ENCODE measurements at places on chromosomes 6 and 20. TPM values are rescaled to one million over a fixed set of nuclear protein-coding genes. Genes with fewer than 3 reads are reported as not detected.

DNA sequence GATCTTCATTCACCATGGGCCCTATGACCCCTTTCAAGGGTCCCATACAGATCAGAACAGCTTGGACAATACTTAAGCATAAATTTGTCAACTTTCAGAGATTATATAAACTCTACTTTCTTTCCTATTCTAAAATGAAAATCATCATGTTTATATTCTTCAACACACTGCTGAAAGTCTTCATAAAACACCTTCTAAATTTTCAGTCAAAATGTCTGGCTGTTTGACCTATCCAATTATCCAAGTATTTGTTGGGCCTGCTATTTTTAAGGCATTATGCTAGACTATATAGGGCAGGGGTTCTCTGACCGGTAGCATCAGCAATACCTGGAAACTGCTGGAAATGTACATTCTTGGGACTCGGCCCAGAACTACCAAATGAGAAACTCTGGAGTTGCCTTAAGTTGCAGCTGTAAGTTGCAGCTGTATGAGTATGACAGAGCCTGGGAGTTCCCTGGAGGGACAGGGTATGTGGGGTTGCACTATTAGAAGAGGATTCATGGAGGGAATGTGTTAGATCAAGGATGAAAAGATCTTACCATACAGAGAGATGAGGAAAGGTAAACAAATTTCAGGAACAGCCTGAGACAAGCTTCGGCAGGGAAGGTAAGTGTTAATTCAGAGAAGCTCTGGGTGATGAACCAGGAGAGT, 293.0 kb downstream of the ADGB start:
- no peaks in the 10 kb centered on the region for H3K4me1 ChIP-seq
- H3K27me3 ChIP-seq = no peaks in the 10 kb centered on the region
- H3K36me3 ChIP-seq = no peaks in the 10 kb centered on the region
- DNase-seq = no peak

Gene SMIM29
- total RNA-seq = 14.0 TPM

DNA sequence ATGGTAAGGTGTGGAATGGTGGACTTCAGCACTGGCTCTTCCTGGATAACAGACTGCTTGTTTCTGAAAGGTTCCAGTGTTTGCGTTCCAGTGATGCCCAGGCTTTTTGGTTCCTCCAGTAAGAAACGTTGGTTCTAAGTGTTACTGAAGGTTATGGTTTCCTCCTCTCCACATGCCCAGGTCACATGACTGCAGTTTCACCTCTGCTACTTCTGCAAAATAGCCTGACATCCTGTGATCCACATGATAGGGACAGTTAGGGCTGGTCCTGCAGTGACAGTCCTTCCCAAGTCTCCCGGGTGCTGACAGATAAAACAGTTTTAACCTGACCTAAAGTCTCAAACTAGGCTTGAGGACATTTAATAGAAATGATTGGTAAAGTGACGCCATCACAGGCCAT, 132.2 kb upstream of the CST7 start:
- H3K27ac ChIP-seq = no peak overlapping the region
- no peak overlapping the region for H3K4me3 ChIP-seq
- no peaks in the 10 kb centered on the region for H3K36me3 ChIP-seq

GRCh38 chr20:12371990-12372389, 454.3 kb downstream of the BTBD3 start:
- no peak overlapping the region for H3K4me3 ChIP-seq
- H3K36me3 ChIP-seq = no peaks in the 10 kb centered on the region
- no peaks in the 10 kb centered on the region for H3K4me1 ChIP-seq
- no peaks in the 10 kb centered on the region for H3K27me3 ChIP-seq
- no peak overlapping the region for H3K27ac ChIP-seq
- DNase-seq = no peak

Gene TRAM2
- total RNA-seq = 39.5 TPM

- DNase-seq = no peak
- H3K27ac ChIP-seq = no peak overlapping the region
- H3K4me3 ChIP-seq = no peak overlapping the region
- H3K4me1 ChIP-seq = no peaks in the 10 kb centered on the region
- H3K27me3 ChIP-seq = no peaks in the 10 kb centered on the region
These were observed 2.0 kb upstream of the PACSIN1 start for GRCh38 chr6:34463849-34464248.

DNA sequence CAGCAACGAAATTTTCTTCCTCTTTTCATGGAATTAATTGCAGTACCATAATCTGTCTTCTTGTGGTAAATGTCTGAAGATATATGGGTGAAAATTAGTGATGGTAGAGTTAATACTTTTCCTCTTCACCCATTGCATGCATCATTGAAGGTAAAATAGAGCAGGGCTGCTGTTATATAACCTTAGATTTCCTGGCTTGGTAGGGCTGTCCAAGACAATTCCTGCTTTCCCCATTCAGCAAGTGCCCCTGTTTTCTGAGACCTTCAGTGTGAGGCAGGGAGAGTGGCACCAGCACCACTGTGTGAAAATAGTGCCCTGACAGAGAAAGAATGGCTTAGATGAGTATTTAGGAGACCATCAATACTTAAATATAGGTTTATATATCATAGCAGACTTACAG, 202.0 kb downstream of the ZFAND3 start:
- no peaks in the 10 kb centered on the region for H3K36me3 ChIP-seq
- no peak overlapping the region for H3K27ac ChIP-seq
- no peaks in the 10 kb centered on the region for H3K27me3 ChIP-seq
- DNase-seq = no peak

Gene PRKN
- 17.3 TPM for total RNA-seq

GRCh38 chr20:15143478-15143877, 806.1 kb upstream of the FLRT3 start:
- no peaks in the 10 kb centered on the region for H3K4me1 ChIP-seq
- DNase-seq = no peak
- H3K4me3 ChIP-seq = no peak overlapping the region
- H3K27ac ChIP-seq = no peak overlapping the region

DNA sequence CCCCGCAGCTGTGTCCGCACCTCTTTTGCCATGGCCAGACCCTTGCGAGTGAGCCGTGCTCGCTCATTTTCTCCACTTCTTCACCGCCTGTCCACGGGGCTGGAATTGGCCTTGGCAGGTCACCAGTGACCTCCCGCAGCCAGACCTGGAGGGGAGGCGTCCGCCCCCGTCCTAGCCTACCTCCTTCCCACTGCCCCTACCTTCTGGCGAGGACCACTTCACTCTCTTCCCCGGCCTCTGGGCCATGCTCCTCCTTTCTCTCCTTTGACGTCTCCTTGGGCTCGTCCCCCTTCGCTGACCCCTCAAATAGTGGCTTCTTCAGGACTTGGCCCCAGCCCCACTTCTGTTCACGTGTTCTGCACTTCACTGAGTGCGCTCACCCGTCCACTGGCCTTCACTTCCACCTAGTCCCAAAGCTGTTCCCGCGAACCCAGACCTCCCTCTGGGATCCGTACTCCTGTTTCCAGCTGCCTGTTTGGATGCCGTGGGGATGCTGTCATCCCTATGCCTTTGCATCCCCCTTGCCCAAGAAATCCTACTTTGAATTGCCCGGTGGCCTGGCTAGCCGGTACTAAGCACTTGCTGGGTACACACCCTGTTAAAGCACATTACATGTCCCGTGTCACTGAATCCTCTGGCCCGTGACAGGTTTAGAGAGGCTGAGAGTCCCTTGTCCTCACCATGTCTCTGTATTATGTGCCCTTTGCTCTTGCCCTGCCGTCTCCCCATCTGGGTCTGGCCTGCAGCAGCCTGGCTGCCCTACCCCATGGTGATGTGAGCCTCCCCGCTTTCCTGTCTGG, 33.0 kb downstream of the SPATA2 start:
- H3K4me3 ChIP-seq = no peak overlapping the region

DNA sequence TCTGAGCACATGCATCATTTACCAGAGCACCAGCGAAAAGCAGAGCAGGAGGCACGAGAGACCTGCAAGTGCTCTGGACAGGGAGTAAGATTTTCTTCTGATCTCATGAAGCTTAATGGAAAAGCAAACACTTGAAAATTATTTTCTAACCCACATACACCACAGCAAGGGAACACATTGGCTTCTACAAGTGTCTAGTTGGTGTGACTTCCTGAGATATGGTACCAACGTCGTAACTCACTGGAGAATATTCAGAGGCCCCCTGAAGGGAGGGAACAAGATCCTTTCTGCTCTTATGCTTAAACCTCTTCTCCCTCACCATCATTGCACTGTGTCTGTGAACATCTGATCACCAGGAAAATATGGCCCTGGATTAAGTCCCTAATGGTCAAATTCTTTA, 48.6 kb downstream of the PSMB1 start:
- no peaks in the 10 kb centered on the region for H3K4me1 ChIP-seq
- DNase-seq = no peak
- no peaks in the 10 kb centered on the region for H3K36me3 ChIP-seq
- H3K4me3 ChIP-seq = no peak overlapping the region
- H3K27ac ChIP-seq = no peak overlapping the region

GRCh38 chr6:166474721-166475565, 92.2 kb upstream of the MPC1 start:
- H3K4me3 ChIP-seq = no peak overlapping the region
- DNase-seq = no peak
- H3K4me1 ChIP-seq = no peaks in the 10 kb centered on the region
- H3K36me3 ChIP-seq = peaks cover 2% of the 10 kb centered on the region
